ENCODE measurements at places on chromosomes 6 and 20.

GRCh38 chr20:60428651-60429050 is 470.4 kb downstream of the CDH26 start:
- no peak for DNase-seq

GRCh38 chr6:126625019-126625418 is 285.1 kb downstream of the CENPW start:
- peak; percentile 5 for DNase-seq

DNA sequence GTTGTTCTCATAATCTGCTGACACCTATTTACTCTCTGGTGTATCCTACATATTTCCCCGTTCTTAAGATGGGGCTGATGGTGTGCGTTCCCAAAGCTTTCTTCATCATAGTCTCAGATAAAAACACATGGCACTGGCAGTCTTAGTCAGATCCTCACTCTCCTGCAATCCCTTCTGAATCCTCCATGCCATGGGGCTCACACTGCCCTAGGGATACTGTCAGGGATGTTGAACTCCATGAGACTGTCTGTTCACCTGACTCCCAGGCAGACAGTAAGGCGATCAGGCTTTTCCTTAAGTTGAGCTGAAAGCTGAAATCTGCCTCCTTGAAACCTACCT is 76.0 kb downstream of the SLX4IP start:
- no peak for DNase-seq

DNA sequence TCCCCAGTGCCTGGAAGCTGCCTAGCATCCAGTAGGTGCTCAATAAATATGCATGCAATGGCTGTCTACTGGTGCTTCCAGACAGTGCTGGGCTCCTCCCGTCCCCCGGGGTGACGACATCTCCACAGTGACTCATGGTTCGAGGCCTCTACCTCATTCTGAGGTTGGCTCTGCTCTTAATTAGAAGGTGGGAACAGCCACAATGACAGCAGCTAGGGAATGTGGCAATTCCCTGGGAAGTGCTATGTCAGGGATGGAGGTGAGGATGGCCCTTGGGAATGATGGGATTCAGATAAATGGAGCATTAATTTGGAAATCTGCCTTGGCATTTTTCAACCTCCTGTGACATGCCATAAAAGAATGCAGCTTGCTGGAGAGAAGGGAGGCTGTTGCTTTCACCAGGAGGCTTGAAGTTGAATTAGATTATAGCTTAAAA is 43.5 kb upstream of the NFATC2 start:
- DNase-seq, result no peak

GRCh38 chr20:44518248-44518647 is 3.6 kb downstream of the SERINC3 start:
- no peak for DNase-seq

DNA sequence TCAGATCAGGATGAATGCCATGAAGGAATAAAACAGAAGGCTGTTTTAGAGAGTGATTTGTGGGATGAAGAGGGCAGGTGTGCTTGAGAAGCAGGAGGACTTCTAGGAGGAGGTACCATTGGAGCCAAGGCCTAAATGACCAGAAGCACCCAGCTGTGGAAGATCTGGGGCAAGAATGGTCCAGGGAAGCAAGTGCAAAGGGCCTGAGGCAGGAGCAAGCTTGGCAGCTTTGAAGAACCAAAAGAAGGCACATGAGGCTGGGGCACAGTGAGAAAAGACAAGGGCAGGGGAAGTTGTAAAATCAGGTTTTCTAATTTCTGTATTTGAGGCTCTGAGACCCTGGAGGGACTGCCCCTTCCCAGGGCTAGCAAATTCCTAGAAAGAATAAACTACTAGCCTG is 9.8 kb downstream of the SLC13A3 start:
- DNase-seq, result no peak

- DNase-seq, result peak; percentile 68
Observed at GRCh38 chr6:14046476-14047068, 71.0 kb upstream of the CD83 start.

DNA sequence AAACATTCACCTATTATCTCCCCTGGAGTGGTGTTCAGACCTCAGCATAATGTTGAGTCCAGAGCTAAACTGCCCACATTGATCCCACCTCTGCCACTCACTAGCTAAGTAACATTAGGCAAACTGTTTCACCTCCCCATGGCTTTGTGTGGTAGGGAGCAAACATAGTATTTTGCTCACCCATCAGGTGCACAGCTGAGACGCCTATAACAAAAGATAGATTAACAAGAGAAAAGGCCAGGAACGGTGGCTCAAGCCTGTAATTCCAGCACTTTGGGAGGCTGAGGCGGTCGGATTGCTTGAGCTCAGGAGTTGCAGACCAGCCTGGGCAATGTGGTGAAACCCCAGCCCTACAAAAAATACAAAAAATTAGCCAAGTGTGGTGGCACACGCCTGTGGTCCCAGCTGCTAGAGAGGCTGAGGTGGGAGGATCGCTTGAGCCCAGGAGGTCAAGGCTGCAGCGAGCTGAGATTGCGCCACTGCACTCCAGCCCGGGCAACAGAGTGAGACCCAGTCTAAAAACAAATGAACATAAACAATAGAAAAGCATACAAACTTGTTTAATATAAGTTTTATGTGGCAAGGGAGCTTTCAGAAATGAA is 91.6 kb downstream of the MAP3K7 start:
- no peak for DNase-seq

DNA sequence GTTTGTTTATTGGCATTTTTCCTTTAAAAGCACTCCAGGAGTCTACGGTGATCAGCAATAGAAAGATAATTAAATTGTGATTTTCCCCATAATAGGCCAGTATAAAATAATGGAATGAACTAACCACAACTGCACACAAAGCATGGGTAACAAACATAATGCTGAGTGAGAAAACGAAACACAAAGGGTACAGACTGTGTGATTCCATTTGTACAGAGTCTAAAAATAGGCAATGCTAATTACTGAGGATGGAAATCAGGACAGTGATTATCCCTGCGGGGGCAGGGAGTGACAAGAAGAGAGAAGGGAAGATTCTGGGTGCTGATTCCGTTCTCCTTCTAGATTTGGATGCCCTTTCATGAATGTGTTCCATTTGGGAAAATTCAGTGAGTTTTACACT is 478.1 kb downstream of the PREX1 start:
- no peak for DNase-seq

- DNase-seq, result no peak
Observed at GRCh38 chr20:24977797-24978196, 14.8 kb downstream of the APMAP start.

GRCh38 chr6:19269341-19269898 is 567.8 kb upstream of the ID4 start:
- DNase-seq, result no peak

- no peak for DNase-seq
Observed at GRCh38 chr6:32867554-32868256, 13.7 kb downstream of the PSMB9 start.

- no peak for DNase-seq
Observed at GRCh38 chr6:79997728-79998127, 6.7 kb upstream of the TTK start.

- no peak for DNase-seq
Observed at GRCh38 chr20:40606660-40607059, 82.4 kb downstream of the MAFB start.

DNA sequence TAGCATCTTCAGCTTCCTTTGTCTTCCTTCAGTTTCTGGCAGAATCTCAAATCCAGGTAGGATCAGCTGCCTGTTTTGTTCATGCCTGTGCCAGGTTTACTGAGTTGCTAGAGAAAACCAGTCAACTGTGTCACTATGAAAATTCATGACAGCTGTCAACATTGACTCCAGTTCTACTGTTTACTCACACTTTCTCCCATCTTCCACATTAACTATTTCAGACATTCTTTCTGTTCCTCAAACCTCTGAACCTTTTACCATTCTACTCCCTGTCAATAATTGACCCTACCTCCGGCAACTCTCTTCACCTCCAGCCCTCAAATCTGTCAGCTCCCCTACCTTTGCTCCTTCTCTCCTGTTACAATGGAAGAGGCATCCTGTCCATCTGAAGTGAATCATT is 8.5 kb downstream of the ENPP4 start:
- no peak for DNase-seq

DNA sequence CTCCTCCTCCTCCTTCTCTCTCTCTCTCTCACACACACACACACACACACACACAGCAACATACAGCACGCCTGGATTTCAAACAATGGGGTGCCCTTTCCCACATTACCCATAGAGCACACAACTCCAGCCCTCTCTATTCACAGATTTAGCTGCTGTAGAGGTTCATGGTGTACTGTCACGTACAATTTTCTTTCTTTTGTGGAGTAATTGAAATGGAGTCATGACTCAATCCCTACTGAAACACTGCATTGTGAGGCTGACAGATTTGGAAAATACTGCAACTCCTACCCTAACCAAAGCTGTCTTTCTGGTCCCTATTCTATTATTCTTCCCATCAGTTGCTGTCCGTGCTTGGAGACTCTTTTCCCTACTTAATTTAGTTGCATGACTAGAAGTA is 166.9 kb downstream of the EDN1 start:
- no peak for DNase-seq

- DNase-seq, result no peak
Observed at GRCh38 chr6:135861189-135861588, 9.7 kb downstream of the PDE7B start.

DNA sequence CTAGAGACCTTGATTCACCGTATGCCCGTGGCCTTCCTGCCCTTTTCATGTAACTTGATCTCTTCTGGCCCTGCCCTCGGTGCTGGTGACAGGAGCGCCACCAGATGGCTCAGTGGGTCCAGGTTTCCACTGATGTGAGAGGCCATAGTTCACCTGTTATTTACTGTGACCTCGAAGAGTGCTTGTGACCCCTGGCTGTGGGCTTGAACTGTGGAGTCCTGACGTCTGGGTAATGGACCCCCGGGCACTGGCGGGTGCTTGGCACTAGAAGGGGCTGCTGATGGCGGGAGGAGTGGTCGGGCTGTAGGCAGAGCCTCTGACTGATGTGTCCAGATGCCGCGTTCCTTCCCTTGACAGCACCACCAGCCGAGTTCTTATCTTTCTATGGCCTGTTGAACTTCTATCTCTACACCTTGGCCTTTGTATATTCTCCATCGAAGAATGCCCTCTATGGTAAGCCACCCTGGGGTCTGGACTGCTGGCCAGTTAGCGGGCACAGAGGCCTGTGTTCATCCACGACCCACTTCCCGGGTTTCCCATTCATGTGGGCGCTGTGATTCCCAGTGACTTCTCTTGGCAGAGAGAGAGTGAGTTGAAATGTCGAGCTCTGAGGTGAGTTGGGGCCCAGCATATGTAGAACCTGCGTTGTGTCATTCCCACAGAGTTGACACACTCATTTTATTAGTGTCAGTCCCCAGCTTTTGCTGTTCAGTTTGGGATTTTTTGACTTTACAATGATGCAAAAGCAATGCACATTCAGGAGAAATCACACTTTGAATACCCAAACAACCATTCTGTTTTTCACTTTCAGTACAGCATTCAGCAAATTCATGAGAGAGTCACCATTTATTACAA is 14.9 kb downstream of the DYNLT1 start:
- DNase-seq, result no peak

- no peak for DNase-seq
Observed at GRCh38 chr6:23329086-23329485, 759.7 kb downstream of the HDGFL1 start.

- no peak for DNase-seq
Observed at GRCh38 chr6:117481278-117481925, 1.1 kb upstream of the DCBLD1 start.

DNA sequence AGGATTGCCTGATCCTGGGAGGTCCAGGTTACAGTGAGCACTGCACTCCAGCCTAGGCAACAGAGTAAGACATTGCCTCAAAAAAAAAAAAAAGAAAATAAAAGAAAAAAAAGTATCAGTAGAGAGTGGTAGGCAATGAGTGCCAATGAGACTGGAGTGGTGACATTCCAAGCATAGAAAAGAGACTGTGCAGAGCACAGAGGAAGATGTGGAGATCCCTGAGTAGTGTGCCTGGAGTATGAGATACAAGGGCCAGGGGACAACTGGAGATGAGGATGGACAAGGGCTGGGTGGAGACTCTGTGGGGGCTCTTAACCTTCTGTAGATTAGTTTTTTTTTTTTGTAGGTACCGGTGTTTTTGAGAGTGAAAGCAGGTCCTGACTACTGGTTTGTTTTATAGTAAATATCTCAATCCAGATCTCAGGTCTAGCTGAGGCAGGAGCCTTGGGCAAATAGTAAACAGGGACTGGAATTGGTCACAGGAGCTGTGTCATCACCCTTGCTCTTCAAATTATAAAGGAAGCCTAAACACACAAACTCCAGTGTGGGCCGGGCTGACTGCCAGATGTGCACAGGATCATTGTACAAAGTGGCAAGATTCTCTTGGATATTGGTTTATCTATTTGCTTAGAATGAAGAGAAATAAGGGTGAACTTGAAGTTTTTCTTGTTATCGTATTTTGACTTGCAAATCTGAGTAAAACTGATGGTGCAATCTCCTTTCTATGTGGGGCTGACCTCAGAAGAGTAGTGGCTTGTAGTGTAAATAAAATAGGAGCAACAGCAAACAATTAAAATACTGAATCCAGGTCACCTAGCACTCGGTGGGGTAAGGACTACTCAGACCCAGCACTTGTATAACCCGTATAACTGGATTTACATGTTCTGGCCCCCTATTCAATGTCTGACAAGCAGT is 144.9 kb downstream of the SOX4 start:
- no peak for DNase-seq

DNA sequence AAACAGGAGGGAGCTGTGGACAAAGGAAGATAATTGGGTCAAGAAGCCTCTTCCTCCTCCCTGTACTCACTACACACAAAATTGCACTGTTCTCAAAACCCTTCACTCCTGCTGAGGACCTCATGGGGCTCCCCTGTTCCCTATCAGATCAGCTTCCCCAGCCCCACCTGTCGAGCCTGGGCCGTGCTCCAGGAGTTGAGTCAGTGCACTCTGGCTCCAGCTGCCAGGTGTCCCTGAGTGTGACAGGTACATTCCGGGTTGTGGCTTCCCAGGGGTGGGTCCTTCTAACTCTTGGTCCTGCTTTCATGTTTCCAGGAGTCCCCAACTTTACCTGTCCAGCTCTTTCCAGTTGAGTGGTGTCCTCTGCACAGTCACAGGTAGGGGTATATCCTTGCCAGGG is 8.4 kb downstream of the RAB5IF start:
- DNase-seq, result no peak

DNA sequence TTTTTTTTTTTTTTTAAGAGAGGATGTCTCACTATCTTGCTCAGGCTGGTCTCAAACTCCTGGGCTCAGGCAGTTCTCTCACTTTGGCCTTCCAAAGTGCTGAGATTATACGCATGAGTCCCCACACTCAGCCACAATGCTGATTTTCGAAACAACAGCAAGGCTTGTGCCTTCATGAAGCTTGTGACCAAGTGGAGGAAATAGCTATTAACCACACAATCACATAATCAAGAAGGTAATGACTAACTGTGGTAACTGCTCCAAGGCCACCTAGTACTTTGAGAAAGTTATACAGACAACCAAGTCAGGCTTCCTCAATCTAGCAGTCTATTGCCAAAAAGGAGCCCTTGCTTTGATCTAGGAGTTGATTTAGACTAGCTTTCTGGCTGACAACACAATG is 46.3 kb downstream of the SOD2 start:
- no peak for DNase-seq

GRCh38 chr6:166032366-166033200 is 135.1 kb downstream of the TBXT start:
- DNase-seq, result no peak

- DNase-seq, result no peak
Observed at GRCh38 chr6:170184316-170184715, 106.6 kb downstream of the DLL1 start.

Measured in suppressor macrophage (primary cell).